ENCODE measurements at places on chromosomes 2 and 18. TPM values are rescaled to one million over a fixed set of nuclear protein-coding genes. Genes with fewer than 3 reads are reported as not detected.

LOXHD1 gene
- total RNA-seq, result 1.6 TPM

- no peaks in the 10 kb centered on the region for H3K27me3 ChIP-seq
- H3K4me3 ChIP-seq, result no peak overlapping the region
- H3K4me1 ChIP-seq, result no peaks in the 10 kb centered on the region
- H3K27ac ChIP-seq, result no peak overlapping the region
These were observed 254.2 kb downstream of the MYCN start for GRCh38 chr2:16194530-16194929.

DNER gene
- total RNA-seq, result 3.3 TPM

DNA sequence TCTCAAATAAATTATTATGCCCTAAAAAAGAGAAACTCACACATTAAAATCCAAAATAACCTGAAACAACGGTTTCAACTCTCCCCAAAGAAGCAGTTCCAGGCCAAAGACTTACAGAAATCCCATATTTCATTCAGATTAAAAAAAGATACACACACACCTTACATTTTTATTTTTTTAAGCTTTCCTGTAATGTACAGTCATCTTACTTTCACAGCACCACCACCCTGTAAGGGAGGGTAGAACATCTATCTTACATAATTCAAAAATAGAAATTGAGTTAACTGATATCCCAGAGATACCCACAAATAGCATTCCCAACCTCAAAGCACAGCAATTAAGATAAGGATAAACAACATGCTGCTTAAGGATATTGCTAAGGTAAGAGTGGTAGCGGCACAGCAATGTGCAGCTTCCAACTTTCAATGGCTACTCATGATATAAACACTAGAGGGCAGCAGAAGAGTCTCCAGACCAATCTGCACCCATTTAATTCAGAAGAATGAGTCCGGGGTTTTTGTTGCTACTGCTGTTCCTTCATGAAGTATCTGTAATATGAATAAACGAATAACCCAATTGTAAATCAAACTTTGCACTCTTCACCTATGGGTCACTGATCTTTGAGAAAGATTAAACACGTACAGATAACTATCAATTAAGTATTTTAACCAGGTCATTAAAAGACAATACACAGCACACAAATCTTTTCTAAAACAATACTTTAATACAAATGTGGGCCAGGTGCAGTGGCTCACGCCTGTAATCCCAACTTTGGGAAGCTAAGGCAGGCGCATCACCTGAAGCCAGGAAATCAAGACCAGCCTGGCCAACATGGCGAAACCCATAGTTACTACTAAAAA lies 11.3 kb downstream of the GFPT1 start:
- H3K36me3 ChIP-seq, result peaks cover 8% of the 10 kb centered on the region
- no peak overlapping the region for H3K27ac ChIP-seq
- H3K4me1 ChIP-seq, result peaks cover 16% of the 10 kb centered on the region
- H3K27me3 ChIP-seq, result no peaks in the 10 kb centered on the region

DNA sequence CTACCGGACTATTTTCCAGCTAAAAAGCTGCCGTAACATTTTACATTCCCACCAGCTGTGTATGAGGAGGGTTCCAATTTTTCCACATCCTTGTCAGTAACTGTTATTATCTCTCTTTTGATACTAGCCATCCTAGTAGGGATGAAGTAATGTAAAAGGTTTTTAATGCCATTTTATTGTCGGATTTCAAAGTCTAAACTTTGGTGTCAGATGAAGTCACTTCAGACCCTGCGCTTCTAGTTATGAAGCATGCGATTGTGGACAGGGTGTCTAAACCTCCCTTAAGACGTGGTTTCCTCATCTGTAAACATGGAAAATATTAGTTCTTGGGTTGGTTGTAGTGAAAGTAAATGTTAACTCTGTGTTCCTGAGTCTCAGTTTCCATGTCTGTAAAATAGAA lies 4.7 kb downstream of the DGKD start:
- no peaks in the 10 kb centered on the region for H3K36me3 ChIP-seq
- DNase-seq, result no peak
- H3K27ac ChIP-seq, result no peak overlapping the region
- peaks cover 58% of the 10 kb centered on the region for H3K4me1 ChIP-seq
- H3K4me3 ChIP-seq, result no peak overlapping the region
- H3K27me3 ChIP-seq, result no peaks in the 10 kb centered on the region

DNA sequence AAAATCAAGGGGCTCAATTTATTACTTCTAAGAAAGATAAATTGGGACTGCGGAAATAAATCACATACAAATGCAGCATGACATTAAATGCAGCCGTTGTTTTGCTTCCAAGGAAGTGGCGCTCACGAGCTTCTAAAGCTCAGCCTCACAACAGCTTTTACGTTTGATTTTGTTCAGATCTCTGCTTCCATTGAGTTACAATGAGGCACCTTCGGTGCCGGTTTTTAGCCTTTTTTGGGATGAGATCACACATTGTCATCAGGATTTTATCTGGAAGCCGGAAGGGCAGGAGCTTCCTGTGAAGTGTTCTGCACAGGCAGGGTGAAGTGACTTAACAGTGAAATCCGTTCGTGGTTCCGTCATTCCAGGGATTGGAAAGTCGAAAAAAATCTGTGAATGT lies 209.8 kb downstream of the DCDC2C start:
- H3K4me1 ChIP-seq, result peaks cover 10% of the 10 kb centered on the region
- no peak for DNase-seq
- no peaks in the 10 kb centered on the region for H3K36me3 ChIP-seq

CXCR1 gene
- 1.9 TPM for total RNA-seq

DNA sequence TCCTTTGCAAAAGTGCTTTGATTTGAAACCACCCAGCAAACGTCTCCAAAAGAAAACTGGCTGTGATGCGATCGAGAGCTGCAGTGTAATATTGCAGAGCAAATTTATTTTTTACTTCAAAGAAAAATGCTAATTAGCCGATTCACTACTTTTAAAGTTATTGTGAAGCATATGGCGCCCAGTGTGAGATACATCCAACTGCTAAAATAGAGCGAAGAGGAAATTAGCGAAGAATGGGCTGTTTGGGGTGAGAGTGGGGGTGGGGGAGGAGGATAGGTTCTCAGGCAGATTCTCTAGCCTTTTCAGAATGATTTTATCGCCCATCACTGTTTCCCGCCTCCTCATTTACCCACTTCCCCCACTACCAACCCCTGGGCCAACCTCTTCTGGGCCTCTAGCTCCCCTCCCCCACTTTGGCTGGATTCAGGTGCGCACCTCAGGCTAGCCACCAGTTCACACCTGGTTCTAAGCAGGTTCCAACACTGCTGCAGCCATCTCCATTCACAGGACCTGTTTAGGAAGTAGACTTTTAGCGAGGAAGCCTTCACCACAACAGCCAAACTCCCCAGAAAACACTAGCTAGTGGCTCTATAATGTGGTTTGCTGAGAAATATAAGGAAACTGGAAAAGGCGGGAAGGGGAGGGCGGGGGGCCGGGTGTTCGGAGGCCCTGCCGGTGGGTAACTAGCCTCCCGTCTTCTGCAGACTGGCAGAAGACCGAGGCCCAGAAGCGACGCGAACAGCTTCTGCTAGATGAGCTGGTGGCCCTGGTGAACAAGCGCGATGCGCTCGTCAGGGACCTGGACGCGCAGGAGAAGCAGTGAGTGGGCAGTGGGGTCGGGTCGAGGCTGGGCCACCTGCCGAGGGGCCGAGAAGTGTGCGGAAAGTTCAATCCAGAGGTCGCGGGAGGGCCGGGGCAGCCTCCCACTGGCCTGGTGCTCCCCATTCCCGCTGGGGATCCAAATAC lies 6.0 kb upstream of the OTX1 start:
- no peak for DNase-seq
- H3K4me1 ChIP-seq, result peaks cover 21% of the 10 kb centered on the region
- peaks cover 8% of the 10 kb centered on the region for H3K36me3 ChIP-seq
- H3K27me3 ChIP-seq, result peaks cover 81% of the 10 kb centered on the region
- no peak overlapping the region for H3K27ac ChIP-seq
- no peak overlapping the region for H3K4me3 ChIP-seq

- DNase-seq, result no peak
- H3K27me3 ChIP-seq, result no peaks in the 10 kb centered on the region
- H3K4me1 ChIP-seq, result no peaks in the 10 kb centered on the region
- no peak overlapping the region for H3K27ac ChIP-seq
- no peaks in the 10 kb centered on the region for H3K36me3 ChIP-seq
These were observed 1225.6 kb downstream of the LRP1B start for GRCh38 chr2:140905083-140905781.

GRCh38 chr2:179768765-179769164 lies 92.6 kb downstream of the ZNF385B start:
- H3K4me1 ChIP-seq, result no peaks in the 10 kb centered on the region
- no peak overlapping the region for H3K4me3 ChIP-seq
- peak overlapping the region; percentile 40 for H3K27ac ChIP-seq
- DNase-seq, result no peak
- no peaks in the 10 kb centered on the region for H3K36me3 ChIP-seq

TTC32 gene
- 9.8 TPM for total RNA-seq

GRCh38 chr2:205948883-205949282 lies 137.1 kb downstream of the INO80D start:
- DNase-seq, result no peak
- no peaks in the 10 kb centered on the region for H3K27me3 ChIP-seq
- H3K4me3 ChIP-seq, result no peak overlapping the region
- no peak overlapping the region for H3K27ac ChIP-seq

- H3K36me3 ChIP-seq, result no peaks in the 10 kb centered on the region
- H3K4me3 ChIP-seq, result no peak overlapping the region
- no peak overlapping the region for H3K27ac ChIP-seq
- no peaks in the 10 kb centered on the region for H3K4me1 ChIP-seq
- no peaks in the 10 kb centered on the region for H3K27me3 ChIP-seq
- no peak for DNase-seq
These were observed 622.2 kb downstream of the CNTNAP5 start for GRCh38 chr2:124647245-124647644.

DNA sequence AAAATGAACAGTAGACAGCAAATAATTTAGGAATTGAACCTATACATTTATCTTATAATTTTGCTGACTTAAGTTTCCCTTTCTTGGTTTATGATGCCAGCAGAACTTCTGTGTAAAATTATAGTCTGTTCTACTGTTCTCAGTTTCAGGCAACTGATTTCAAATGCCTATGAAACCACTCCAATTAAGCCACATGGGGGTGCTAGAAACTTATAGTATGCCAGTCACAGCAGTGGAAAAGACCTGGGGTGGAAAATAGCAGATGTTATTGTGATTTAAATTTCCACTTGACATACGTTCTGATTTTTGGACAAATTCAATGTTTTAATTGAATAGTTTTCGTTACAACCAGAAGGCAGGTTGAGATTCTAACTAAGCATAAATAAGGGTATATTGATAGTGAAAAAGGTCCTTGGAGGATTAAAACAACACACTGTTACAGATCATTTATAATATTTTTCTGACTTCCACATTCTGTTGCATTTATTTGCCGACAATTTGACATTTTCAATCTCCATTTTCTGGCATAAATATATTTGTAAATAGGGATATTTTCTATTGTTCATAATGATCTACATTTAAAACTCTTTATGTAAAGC lies 61.4 kb downstream of the CPS1 start:
- no peak overlapping the region for H3K4me3 ChIP-seq
- H3K4me1 ChIP-seq, result no peaks in the 10 kb centered on the region
- no peaks in the 10 kb centered on the region for H3K36me3 ChIP-seq

GRCh38 chr2:63842149-63843061 lies 709 bp downstream of the UGP2 start:
- no peaks in the 10 kb centered on the region for H3K36me3 ChIP-seq
- peak overlapping the region; percentile 74 for H3K4me3 ChIP-seq
- H3K4me1 ChIP-seq, result peaks cover 7% of the 10 kb centered on the region

CDK15 gene
- total RNA-seq, result not detected

- H3K36me3 ChIP-seq, result no peaks in the 10 kb centered on the region
- H3K27me3 ChIP-seq, result no peaks in the 10 kb centered on the region
- DNase-seq, result no peak
- H3K4me1 ChIP-seq, result no peaks in the 10 kb centered on the region
These were observed 98.3 kb upstream of the SPRED2 start for GRCh38 chr2:65530547-65531320.

GRCh38 chr2:157414050-157414449 lies 29.8 kb downstream of the CYTIP start:
- no peaks in the 10 kb centered on the region for H3K36me3 ChIP-seq
- H3K4me1 ChIP-seq, result no peaks in the 10 kb centered on the region
- no peak for DNase-seq
- H3K4me3 ChIP-seq, result no peak overlapping the region
- no peaks in the 10 kb centered on the region for H3K27me3 ChIP-seq

DNA sequence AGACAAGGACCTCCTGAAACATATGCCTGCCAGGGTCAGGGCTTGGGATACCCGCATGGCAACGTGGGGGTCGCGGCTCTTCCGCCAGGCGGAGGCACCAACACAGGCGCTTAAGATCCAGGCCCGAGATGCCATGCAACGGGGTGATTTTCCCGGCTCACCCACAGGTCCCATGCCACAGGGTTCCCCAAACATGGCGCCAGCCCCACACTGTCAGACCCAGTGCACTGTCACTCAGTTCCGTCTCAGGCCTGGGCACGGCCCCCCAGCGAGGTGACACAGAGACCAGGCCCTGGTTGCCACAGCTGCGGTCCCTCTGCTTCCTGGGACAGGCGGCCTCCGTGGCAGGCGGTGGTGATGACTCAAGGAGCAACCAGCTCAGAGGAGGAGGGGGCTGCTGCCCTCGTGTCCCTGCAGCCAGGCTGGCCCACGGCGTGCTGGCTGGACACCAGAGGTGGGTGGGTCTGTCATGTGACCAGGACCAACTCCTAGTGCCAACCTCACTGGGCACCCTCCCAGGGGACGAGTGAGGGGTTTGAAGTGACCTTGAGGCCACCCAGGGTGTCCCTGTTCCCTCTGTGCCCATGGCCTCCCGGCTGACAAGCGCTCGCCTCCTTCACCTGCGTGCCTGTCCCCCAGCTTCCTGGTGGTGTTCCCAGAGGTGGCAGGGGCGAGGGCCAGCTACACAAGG lies 4.9 kb downstream of the PDCD1 start:
- H3K27me3 ChIP-seq, result no peaks in the 10 kb centered on the region
- H3K36me3 ChIP-seq, result no peaks in the 10 kb centered on the region
- H3K27ac ChIP-seq, result peak overlapping the region; percentile 47
- peak; percentile 63 for DNase-seq
- peaks cover 13% of the 10 kb centered on the region for H3K4me1 ChIP-seq
- H3K4me3 ChIP-seq, result no peak overlapping the region

DNA sequence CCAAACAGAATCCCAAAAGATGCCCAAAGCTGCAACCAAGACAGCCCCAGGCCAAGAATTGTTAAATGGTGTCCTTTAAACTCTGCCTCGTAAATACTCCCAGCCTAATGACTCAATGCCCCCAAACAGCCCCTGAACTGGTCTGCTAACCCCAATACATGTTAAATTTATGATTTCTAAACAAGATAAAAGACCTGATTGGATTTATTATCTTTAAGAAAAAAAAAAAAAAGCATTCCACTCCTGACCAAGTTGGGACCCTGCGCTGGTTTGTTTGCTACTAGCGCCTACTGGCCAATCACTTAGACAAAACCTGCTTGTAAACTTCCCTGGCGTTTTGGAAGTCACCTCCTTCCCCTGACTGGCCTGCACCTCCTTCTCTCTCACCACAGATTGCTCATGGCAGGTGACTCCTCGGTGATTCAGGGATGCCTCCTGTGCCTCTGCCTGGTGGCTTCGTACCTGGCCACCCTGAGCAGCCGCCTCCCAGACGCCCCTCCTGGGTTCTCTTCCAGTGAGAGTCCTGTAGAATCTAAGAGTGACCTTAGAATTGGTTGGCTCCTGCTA lies 121.3 kb downstream of the BCL11A start:
- H3K4me1 ChIP-seq, result peaks cover 8% of the 10 kb centered on the region
- H3K4me3 ChIP-seq, result no peak overlapping the region
- H3K36me3 ChIP-seq, result no peaks in the 10 kb centered on the region

SERPINB7 gene
- total RNA-seq, result not detected

All from heart left ventricle (tissue), 16 donors.